H9 (cell line): ENCODE measurements at places on chromosomes 1 and 21. TPM values are rescaled to one million over a fixed set of nuclear protein-coding genes. Genes with fewer than 3 reads are reported as not detected.

DNA sequence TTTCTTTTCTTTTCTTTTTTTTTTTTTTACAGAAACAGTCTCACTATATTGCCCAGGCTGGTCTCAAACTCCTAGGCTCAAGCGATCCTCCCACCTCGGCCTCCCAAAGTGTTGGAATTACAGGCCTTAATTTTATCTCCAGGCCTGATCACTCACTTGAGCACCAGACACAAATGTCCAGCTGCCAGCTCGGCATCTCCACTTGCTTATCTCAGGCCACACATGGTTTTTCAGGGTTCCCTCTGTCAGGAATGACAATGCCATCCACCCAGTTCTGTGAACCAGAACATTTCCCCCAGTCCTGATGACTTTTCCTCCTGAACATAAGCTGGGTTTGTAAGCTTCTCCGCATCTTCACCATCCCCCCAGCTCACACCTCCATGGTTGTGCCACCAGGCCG is 44.6 kb upstream of the ZNF281 start:
- no peak for DNase-seq

GRCh38 chr1:45299981-45300668 is 26.6 kb upstream of the HPDL start:
- DNase-seq: peak; percentile 58

- no peak for DNase-seq
These were observed 48.5 kb downstream of the COL18A1 start for GRCh38 chr21:45453308-45453950.

The TNFRSF8 gene
- 2.9 and 3.2 TPM in 2 replicates for total RNA-seq

DNA sequence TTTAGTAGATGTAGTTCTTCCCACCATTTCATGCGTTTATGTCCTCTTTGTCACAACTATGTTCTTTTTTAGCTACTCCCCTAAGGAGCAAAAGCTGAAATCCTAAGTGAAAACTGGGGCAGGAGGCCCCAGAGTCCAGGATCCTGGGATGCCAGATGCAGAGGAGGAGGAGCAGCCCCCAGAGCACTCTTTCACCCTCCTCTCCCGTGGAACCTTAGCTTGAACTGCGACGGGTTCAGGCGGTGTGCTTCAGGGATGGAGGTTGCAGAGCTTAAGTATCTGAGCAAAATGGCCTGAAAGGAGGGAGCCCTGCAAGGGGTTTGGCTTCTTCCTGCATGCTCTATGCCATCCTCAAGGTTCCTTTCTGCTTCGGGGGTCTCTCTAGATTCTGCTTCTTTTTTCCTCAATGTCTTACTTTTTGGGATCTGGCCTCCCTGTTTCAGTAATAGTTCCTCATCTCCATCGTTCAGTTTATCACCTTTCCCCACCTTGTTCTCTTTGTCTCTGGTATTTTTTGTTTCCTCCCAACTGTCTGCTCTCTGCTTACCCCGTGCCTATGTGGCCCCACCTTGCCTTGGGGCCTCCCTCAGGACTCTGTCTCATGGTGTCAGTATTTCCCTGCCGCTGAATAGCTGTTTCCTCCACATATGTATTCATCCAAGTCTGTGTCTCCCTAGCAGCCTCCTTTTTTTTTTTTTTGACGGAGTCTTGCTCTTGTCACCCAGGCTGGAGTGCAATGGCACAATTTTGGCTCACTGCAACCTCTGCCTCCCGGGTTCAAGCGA is 2.7 kb upstream of the NHLH1 start:
- DNase-seq: no peak

DNA sequence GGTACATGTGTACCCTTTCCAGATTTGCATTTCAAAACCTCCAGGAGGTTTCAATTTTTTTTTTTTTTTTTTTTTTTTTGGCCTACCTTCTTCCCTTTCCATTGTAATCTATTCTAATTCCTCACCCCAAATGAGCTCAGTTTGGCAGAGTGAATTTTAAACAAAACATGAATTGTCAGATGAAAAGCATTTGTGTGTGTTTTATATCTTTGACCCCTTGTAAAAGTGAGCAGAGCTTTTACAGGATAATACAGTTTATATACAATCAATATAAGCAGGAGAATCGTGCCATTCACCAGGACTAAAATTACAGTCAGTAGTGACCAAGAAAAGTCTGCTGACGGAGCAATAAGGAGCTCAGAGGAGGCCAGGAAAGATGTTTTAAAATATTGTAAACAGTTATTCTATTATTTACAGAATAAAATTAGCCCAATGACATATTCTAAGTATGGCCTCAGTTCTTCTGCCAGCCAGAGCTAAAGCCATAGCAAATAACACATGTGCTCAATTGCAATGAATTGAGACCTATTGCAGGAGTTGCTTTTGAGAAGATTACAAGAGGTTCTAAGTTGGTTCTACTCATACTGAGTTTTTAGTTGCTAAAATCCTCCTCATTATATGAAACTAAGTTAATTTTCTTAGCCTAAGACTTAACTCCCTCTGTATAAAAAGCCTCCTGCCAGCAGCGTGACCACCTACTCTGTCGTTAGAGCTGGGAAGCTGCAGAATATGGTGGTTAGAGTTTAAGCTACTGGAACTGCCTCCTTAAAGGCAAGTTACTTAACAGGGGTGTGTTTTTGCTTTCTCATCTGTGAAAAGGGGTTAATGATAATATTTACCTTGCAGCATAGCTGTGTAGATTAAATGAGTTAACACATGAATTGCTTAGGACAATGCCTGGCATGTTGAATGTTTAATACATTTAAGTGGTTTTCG is 50.8 kb upstream of the ZNF326 start:
- DNase-seq: no peak

- no peak for DNase-seq
These were observed 57.8 kb downstream of the WNT9A start for GRCh38 chr1:227889863-227890405.

The DNM3 gene
- 2.7 and 3.3 TPM in 2 replicates for total RNA-seq

GRCh38 chr1:155309423-155310021 is 856 bp downstream of the FDPS start:
- no peak for DNase-seq

The SAMD11 gene
- total RNA-seq: 13.5 and 15.7 TPM in 2 replicates

DNA sequence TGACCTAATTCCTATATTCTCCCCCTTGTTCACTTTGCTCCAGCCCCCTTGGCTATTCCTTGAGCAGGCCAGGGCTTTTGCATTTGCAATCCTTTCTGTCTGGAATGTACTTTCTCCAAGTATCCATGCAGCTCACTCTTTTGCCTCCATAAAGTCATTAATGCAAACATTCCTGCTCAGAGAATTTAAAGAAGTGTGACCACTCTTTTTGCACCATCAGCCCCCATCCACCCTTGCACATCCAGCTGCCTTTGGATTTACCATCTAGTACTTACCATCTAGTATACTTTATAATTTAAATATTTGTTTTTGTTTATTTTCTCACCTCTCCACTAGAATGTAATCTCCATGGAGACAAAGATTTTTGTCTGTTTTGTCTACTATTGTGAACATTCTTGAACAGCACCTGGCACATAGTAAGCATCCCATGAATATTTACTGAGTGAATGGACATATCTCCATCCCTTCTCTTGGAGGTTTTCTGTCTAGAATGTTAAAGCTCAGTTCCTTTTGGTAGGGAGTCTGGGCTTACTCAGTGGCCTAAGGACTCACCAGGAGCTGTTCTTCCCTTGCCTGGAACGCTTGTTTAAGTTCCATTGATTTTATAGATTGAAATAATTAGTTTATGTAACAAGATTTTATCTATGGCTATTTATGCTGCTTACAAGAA is 22.6 kb downstream of the SLAMF6 start:
- no peak for DNase-seq

DNA sequence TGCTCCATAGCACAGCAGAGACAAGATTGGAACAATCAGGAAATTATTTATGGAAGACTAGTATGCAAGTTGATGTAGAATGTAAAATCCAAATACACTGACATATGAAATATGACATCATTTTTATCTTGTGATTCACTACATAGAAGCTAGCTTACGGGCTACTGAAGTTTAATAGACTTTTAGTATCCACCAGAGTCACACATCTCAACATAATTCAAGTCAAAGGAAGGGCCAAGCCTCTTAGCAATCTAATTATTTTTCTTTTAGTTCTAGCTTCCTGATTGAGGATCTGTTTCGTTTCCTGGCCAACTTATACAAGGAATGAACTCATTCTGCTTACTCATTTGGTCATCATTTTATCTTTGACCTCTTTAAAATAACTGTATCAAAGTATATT is 234.4 kb upstream of the CHRM3 start:
- no peak for DNase-seq

The PDC gene
- not detected in 2 replicates for total RNA-seq

The S100A2 gene
- total RNA-seq: 0.57 and 0.92 TPM in 2 replicates

DNA sequence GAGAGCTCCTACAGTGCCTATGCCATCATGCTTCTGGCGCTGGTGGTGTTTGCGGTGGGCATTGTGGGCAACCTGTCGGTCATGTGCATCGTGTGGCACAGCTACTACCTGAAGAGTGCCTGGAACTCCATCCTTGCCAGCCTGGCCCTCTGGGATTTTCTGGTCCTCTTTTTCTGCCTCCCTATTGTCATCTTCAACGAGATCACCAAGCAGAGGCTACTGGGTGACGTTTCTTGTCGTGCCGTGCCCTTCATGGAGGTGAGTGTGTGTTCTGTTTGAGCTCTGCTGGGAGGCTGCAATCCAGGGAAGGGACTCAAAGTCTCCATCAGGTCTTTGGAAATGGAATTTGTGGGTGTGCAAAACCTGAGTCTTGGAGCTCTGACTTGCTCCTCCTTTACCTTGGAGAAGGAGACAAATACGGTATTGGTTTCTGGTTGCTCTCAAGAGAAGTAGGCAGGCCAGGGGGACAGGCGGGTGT is 658 bp downstream of the GPR37L1 start:
- no peak for DNase-seq

DNA sequence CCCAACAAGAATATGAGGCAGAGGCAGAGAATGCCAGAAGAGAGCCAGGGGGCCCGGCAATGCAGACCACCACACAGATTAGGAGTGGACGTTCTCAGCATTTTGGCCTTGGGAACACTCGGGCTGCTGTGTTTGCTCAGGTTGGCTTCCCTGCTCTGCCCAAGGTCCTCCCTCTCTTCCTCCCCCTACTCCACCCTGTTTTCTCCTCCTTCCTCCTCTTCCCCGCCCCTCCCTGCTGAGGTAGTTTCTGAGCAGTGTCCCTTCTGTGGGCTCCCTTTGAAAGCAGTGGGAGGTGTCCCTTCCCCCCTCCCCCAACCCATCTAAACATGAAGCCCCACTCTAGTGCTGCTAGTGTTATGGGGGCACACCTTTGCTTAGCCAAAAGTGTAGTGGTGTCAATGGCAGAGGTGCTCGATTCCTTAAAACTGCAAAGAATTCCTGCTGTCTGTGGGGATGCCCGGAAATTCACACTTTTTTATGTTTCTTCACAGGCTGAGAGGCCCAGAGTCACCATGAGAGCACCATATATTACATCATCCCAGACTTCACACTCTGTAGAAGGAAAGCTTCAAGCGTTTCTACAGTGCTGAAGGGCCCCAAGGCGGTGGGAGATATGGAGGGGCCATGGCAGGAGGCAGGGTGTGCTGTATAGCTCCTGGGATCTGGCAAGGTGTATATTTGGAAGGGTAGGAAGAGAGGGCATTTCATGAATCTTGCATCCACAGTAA is at the start of gene HHIPL2:
Gene HHIPL2 (minus strand): TSS at position 161 of the 728 bp plus-strand sequence. CDS start 60 bp downstream, at position 101.
- DNase-seq: no peak

DNA sequence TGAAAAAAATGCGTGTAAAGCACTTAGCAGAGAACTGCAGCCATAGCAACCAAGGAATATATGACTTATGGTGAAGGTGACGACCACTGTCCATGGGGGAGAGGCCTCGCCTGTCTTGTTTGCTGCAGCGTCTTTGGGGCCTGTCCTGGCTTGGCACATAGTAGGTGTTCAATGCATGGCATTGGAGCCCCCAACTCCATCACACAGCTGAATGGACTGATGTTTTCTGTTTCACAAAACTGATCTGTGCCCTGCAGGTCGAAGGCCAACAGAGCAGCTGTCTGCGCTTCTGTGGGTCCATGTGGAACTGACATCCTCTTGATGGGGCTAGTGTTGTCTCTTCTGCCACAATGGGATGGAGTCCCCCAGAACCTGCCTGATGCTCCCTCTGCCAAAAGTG is 296.0 kb downstream of the PTPRU start:
- DNase-seq: no peak

The CASQ2 gene
- total RNA-seq: not detected in 2 replicates

The GSTM1 gene
- 19.5 and 20.7 TPM in 2 replicates for total RNA-seq

GRCh38 chr1:15848143-15848928 is 829 bp downstream of the SPEN start:
- DNase-seq: peak; percentile 50

- no peak for DNase-seq
These were observed 28.5 kb downstream of the RASSF5 start for GRCh38 chr1:206535853-206536188.

The LDLRAP1 gene
- total RNA-seq: 15.7 and 18.9 TPM in 2 replicates

DNA sequence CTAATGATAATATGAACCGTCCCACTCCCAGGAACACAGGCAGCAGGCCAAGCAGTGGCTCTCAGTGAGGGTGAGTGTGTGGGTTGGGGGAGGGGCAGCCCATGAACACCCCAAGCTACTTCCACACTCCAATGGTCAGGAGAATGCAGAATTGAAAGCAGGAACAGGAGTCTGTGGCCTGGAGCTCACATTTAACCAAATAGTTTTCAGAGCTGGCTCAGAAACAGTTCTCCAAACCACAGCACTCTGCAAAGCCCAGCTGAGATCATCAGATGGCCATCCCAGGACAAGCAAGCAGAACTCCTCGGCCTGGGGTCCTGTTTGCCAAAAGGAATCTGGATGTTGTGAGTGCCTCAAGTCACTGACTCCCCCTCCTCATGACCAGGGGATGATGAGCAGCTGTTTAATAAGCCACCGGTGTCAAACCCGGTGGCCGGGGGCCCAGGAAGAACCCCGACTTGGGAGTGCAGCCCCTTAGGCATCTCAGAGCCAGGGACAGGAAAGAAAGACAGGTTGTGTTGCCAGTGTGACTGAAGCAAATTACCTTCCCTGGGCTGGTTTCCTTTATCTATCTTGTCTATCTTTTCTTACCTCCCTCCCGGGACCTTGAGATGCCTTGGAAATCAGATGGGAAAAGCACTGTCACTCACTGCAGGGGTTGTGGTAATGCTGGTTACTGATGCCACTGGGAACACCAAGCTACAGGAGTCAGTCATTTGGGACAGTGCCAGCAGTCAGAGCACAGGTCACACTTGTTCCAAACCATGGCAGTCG is 20.4 kb downstream of the DEGS1 start:
- DNase-seq: peak; percentile 67

DNA sequence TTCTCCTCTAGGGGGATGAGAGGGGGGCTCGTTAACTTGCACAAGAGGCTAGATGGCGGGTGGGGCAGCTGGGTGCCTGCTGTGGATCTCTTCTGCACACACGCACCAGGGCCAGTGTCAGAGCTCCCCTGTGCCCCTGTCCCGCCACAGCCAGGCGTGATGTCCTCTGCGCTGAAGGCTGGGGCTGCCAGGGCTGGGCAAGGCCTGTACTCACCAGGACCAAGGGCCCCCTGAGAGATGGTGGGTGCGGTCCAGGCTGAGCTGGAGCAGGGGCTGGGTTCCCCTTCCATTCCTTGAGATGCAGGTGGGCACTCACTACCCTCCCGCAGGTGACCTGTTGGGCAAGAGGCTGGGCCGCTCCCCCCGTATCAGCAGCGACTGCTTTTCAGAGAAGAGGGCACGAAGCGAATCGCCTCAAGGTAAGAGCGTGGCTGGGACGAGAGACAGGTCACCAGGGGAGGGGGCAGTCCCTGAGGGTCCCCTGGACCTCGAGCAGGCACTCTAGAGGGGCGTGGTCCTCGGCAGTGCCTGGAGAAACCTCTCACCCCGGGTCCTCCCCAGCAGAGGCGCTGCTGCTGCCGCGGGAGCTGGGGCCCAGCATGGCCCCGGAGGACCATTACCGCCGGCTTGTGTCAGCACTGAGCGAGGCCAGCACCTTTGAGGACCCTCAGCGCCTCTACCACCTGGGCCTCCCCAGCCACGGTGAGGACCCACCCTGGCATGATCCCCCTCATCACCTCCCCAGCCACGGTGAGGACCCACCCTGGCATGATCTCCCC is 15.2 kb downstream of the SAMD11 start:
- DNase-seq: peak; percentile 79

- DNase-seq: no peak
These were observed 908 bp downstream of the DDI2 start for GRCh38 chr1:15618077-15618654.
